ENCODE measurements at places on chromosomes 5 and 9. TPM values are rescaled to one million over a fixed set of nuclear protein-coding genes. Genes with fewer than 3 reads are reported as not detected.

The PTGDS gene
- total RNA-seq, result 1.3 TPM

The ASPN gene
- not detected for total RNA-seq

The PRR16 gene
- total RNA-seq, result not detected

The PTGER4 gene
- 42.6 TPM for total RNA-seq

The PCDHGB4 gene
- 0.08 TPM for total RNA-seq

The HRH2 gene
- total RNA-seq, result 4.0 TPM

The CYSRT1 gene
- total RNA-seq, result 0.40 TPM

The ROR2 gene
- 0.08 TPM for total RNA-seq

The LCN9 gene
- total RNA-seq, result not detected

The CAMSAP1 gene
- 37.8 TPM for total RNA-seq

The C9orf50 gene
- not detected for total RNA-seq

The SPINK13 gene
- total RNA-seq, result not detected

The SNX18 gene
- total RNA-seq, result 11.6 TPM

The S1PR3 gene
- not detected for total RNA-seq

The ANKRD31 gene
- 0.48 TPM for total RNA-seq

The MRPL50 gene
- total RNA-seq, result 11.6 TPM

The TMEM252 gene
- not detected for total RNA-seq

The MPDZ gene
- not detected for total RNA-seq

The LHX6 gene
- not detected for total RNA-seq

The F2RL1 gene
- 0.85 TPM for total RNA-seq

The PCDHGC4 gene
- not detected for total RNA-seq

The HBEGF gene
- total RNA-seq, result 12.6 TPM
